Panc1 (cell line): ENCODE measurements at places on chromosomes 5 and 9.

DNA sequence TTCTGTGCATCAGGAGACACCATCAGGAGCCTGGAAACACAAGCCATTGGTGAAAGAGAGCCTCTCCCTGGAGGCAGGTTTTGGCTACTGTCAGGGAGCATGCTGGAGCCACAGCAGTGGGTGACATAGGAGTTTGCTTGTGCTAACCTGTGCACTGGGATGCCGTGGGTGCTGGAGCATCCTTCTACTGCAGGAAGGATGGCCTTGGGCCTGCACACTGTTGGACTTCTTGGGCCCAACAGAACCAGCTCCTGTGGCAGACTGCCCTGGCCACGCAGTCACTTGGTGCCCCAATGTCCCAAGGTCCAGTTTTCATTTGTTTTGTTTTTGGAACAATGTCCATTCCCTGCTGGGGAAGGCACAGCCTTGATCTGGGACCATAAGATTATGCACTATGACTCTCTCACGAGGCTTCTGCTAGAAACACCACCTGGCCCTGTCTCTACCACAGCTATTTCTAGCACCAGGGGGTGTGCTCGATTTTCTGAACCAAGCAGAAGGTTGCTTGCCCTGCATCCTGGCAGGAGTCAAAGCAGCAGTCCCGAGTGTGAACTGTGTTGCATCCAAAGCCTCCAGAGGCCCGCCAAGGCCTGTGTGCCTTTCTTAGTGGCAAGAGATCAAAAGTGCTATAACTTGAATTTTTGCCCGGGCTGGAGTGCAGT, 5.5 kb upstream of the LTC4S start:
- DNase-seq: no peak

- DNase-seq: no peak
Observed at GRCh38 chr5:143182901-143183820, 220.3 kb downstream of the NR3C1 start.

GRCh38 chr9:1008216-1008615, 31.8 kb downstream of the DMRT3 start:
- no peak for DNase-seq

DNA sequence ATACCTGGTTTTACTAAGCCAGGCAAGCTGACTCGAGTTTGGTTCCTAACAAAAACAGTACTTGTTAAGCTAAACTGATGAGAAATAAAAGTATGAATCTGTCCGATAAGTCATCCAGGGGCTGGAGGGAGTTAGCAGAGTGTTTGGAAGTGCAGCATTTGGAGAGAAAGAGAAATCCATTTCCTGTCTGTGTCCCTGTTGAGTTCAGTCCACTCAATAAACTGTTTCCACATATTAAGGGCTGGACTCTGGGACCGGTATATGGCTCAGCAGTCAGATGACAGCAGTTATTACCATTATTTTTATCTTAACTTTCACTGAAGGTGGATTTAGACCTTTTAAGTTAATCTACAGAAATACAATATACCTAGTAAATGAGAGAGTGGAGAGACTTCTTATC, 130.6 kb upstream of the ADRA1B start:
- no peak for DNase-seq

GRCh38 chr9:110217656-110218099, 9.7 kb upstream of the C9orf152 start:
- DNase-seq: no peak

- no peak for DNase-seq
Observed at GRCh38 chr9:76654575-76654974, 109.7 kb upstream of the PCA3 start.

GRCh38 chr5:140245926-140246325, 57.0 kb downstream of the PFDN1 start:
- DNase-seq: no peak

DNA sequence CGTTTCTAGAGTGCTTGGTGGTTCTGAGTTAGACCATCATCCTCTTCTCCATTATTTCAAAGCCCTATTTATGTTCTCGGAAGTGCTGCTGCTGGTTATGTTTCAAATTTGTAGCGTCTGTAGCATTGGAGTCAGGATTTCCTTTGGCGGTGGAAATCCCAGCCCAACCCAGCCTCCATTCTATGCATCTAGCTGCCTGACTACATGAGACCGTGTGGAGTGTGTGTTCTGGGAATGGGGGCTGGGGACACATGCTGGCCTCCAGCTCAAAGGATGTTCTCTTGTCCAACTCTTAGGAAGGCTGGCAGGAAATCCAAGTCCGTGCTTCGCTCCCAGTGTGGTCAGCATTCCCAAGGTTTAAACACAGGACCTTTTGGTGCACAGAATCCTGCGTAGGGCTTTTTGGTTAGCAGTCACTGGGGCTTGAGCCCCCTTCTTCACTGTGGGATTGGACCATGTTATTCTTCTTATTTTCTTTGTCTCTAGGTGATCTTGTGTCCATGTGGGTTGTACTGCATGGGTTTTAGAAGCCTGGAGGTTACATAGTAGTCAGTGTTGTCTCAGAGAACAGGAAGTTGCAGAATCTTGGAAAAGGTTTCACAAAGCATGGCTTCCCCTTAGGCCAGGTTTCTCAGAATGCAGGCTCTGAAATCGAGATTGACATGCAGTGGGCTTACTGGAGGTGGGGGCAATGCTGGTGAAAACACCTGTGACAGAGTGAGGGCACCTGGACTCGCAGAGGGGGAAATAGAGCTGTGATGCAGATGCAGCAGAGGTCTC, 132.2 kb downstream of the ARHGAP26 start:
- no peak for DNase-seq

DNA sequence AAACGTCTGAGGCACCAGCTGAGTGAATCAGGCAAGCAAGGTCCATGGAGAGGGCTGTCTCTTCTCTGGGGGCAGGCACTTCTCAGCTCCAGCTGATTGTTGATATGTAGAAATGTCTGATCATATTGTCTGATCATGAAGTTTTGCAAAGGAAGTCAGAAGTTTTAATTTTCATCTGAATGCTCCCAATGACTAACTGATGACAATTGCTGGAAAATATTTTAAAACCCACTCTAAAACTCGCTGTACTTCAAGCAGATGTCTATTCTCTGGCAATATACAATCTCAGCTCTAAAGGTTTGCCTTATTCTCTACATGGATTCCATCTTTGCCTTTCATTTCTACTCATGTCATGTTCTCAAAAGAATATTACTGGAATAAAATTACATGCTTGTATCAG, 12.7 kb downstream of the PLK2 start:
- no peak for DNase-seq
